Left renal cortex interstitium (tissue), 4 donors: ENCODE measurements at places on chromosomes 6 and 20. TPM values are rescaled to one million over a fixed set of nuclear protein-coding genes. Genes with fewer than 3 reads are reported as not detected.

- DNase-seq: no peak
These were observed 10.9 kb upstream of the GLP1R start for GRCh38 chr6:39037707-39038106.

DNA sequence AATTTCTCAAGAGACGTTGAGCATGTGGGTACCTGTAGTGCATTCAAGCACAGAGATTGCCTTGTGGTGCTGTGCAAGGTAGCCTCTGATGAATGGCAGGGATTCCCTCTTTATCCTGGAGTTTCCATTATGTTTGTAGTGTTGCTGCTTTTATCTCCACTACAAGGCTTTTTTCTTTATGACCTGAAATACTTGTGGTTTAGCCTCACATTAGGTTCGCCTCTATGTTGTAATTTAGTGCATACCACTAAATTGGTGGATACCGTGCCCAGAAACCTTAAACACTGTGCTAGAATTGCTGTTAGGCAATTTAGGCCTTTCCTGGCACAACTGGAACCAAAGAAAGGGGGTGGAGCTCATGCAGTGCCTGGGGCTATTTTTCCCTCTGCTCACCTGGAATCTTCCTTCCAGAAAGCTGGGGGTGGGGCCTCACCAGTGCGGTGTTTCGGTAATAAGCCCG is 76.8 kb downstream of the NCOA7 start:
- peak; percentile 6 for DNase-seq

GRCh38 chr6:43915208-43915869 is 145.3 kb downstream of the VEGFA start:
- no peak for DNase-seq

DNA sequence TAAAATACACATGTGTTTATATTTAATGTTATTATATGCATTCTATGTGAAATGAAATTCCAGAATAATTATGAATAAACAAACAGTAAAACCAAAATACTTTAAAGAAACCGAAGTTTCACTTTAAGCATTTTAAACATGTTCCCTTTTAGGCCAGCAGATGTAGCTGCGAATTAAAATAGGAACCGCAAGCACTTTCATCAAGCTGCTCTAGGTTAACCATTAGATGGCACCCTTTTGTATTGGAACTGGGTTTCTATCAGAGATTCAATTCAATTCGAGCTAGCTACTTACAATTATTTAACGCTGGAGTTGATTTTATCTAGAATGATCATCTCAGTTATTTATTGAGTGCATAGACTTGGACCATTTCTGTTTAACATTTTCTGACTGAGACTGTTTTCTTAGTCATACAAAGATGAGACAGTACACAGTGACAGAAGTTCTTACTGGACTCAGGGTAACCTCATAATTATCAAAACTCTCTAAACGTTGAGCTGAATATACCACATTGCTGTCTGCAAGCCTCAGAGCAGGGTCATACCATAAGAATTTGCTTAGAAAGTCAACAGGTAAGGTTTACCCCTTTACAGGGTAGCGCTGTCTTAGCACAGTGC is 8.5 kb downstream of the TMEM242 start:
- DNase-seq: peak; percentile 51

GRCh38 chr6:1336246-1336843 is 24.4 kb downstream of the FOXQ1 start:
- DNase-seq: no peak

- DNase-seq: no peak
These were observed 76.3 kb downstream of the SLC22A23 start for GRCh38 chr6:3380344-3381232.

GRCh38 chr6:656460-657252 is at the start of gene HUS1B:
Gene HUS1B (minus strand): TSS chr6:657100. CDS start chr6:656944, 156 bp downstream.
- DNase-seq: no peak

DNA sequence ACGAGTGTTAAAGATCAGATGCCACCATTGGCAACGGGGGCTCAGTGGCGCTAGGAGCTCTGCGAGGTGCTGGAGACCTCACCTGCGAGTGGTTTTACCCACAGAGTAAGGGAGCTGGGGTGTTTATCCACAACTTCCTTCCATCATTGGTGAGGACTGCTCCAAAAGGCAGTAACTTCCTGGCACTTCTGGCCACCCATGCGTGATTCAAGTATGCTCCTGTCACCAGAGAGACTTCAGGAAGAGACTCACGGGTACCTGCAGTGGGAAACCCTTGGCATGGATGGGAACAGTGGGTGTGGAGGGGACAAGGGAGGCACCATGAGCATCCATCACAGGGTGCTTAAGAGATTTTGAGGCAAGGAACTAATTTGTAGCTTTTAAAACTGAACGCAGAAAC is 53.2 kb downstream of the RIN2 start:
- no peak for DNase-seq

GRCh38 chr6:158565122-158565429 is 5.2 kb downstream of the TMEM181 start:
- DNase-seq: no peak

DNA sequence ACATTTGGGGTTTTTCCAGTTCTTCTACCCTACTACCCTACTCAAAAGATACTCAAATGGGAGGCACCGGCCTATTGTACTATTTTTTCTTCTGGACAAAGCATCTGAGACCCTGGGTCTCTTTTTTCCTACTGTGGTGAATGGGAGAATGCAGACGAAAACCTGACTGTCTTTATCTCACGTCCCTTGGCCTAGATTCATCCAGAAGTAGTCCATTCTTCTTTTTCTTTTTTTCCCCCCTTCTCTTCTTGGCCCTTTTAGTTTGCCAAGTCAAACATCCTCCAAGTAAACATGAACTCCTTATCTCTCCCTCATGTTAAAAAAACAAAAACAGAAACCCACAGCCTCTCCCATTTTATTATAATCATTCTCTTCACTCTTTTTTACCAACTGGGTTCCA is 8.7 kb upstream of the ILRUN start:
- no peak for DNase-seq

DNA sequence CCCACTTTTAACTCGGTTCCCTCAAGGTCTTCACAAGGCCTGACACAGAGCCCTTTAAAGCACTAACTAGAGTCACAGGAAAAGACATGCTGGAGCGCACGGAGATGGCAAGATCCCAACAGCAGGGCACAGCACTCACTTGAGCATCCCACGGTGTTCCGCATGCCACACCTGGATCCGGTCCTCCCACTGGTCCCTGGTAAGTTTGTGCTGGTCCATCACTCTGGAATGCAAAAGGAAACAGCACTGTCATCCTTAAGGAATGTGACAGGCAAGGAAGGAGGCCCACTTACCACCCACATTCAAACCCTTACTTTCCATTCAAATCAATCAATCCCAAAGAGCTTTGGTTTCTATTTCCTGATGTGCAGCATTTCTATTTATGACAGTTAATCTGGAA is 34.7 kb downstream of the EZR start:
- no peak for DNase-seq

GRCh38 chr20:23613676-23614075 is 8.0 kb upstream of the CST9 start:
- no peak for DNase-seq

EPPIN gene
- 0.65 TPM for polyA plus RNA-seq

DNA sequence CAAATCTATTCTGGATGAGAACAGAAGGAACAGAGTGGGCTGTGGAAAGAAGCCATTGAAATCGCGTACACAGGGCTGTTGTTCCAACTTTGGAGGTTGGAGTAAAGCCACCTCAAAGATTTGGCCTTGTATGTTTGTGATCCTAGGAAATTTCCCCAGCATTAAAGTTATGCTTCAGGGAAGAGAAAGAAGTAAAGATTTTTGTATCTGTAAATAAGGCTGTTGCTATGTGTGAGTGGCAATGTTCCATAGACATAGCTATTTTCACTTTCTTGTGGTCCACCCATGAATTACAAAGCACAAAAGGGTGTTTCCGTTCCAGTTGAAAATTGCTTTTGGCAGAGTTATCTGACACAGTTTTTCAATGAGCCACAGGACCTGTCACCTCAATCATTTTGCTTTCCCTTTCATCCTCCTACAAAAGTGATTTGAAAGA is 321.3 kb downstream of the TFAP2B start:
- no peak for DNase-seq

- no peak for DNase-seq
These were observed 36.0 kb downstream of the KIZ start for GRCh38 chr20:21161926-21162325.

DNA sequence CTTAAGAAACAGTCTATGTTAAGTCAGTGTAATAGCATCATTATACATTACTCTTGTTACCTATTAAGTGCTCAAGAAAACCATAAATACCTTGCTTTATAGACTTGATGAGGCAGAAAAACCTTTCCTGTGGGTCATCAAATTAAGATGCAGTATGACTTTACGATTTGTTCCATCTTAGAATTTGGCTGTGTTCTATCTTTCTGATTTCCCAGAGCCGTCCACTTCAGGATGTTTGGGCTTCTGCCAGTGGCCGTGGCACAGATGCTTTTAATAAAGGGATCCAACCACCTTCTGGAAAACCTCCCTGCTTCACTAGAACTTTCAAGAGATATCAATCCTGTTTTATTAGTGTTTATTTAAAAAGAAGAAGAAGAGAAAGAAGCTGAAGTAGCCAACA is 71.2 kb downstream of the PDE7B start:
- no peak for DNase-seq

GRCh38 chr6:109308018-109308492 is 74.2 kb downstream of the CD164 start:
- no peak for DNase-seq

- DNase-seq: no peak
These were observed 265.9 kb downstream of the BMP7 start for GRCh38 chr20:57000441-57000968.

DAAM2 gene
- polyA plus RNA-seq: 28.7 TPM

WDR27 gene
- 30.8 TPM for polyA plus RNA-seq

NKAIN4 gene
- polyA plus RNA-seq: 25.4 TPM

DNA sequence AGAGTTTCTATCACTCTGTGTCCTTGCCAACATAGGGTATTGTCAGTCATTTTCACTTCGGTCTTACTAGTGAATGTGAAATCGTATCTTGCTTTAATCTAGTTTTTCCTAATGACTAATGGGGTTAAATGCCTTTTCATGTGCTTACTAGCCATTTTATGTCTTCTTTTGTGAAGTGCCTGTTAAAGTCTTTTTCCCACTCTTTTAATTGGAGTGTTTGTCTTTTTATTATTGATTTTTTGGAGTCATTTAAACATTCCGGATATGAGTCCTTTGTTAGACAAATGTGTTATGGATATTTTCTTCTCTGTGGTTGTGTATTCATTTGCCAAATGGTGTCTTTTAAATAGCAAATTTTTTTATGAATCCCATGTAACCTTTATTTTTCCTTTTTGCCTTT is 194.6 kb downstream of the CDH26 start:
- DNase-seq: no peak

BPIFA3 gene
- not detected for polyA plus RNA-seq

GRCh38 chr6:38480036-38480435 is 159.7 kb downstream of the BTBD9 start:
- no peak for DNase-seq

DNA sequence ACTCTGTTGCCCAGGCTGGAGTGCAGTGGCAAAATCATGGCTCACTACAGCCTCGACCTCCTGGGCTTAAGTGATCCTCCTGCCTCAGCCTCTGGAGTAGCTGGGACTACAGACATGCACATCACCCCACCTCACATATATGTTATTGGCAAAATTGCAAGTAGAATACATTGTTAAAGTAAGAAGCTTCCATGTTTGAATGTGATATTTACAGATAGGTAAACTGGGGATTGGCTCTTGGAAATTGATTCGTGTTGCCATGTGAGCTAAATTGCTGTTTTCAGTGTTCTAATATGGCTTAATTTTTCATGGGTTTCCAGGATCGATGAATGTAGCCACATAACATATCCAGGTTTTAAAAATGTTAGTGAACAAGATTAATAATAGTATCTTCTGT is 149.0 kb upstream of the ZNF217 start:
- DNase-seq: no peak

- DNase-seq: no peak
These were observed at the start of gene JPH2 for GRCh38 chr20:44187054-44187771. Gene JPH2 (minus strand): TSS chr20:44187188. CDS start chr20:44186705, 483 bp downstream.

DNA sequence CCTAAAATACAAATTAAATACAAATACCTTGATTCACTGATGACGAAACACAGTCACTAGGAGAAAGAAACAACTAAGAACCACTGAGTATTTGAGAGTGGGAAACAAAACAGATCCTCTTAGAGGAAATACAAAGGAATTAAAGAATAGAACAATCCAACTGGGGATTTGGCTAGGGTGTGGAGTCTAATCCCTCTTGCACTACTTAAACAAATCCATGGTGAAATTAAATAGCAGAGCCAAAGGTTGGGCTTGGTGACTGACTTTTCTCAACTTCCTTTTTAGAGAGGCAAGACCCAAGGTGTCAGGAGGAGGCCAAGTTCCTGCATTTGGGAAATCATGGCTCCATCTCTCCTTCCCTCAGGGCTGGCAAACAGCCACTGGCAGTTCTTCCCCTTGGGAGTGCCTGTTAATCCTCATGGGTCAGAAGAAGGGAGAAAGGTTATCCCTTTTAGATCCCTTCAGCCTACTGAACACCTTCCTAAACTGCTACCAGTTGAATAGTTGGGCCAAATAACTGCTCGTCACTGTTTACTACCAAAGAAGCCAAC is 101.2 kb upstream of the TRAF3IP2 start:
- no peak for DNase-seq

DNA sequence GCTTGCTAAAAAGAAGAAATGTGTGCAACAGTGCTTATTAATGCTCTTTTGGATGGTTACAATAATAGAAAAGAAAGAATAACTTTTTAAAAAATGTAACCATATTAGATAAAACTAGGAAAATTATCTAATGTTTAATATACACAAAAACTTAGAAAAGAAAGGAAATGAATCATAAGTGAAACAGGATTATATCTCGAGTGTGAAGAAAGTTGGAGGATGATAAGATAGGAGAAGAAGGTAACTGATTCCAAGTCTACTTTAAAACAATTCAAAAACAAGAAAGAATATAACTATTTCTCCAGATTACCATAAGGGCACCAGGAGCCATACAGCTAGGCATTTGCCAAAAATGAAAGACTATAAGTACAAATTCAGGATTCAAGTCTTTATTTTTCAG is 73.0 kb downstream of the PHIP start:
- no peak for DNase-seq

ADGRG6 gene
- polyA plus RNA-seq: 28.3 TPM

SERINC3 gene
- 65.8 TPM for polyA plus RNA-seq

TRAPPC3L gene
- 0.32 TPM for polyA plus RNA-seq

- no peak for DNase-seq
These were observed 138.0 kb downstream of the NFATC2 start for GRCh38 chr20:51404297-51405060.

DNA sequence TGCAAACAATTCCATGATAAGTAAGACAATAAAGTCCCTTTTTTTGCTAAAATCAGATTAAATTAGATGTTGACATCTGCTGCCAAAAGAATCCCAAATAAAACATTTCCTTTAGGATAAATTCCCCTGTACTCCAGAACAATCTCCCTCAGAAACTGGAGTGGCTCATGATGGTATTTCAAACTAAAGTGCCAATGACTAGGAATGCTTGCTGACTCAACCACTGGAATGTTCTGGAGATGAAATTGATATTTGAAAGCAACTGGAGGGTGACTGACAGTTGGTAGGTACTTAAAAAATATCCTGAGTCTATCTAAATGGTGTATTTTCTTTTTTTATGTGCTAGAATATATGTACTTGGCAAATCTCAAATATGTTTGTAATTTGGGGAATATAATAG is 350.1 kb upstream of the TSHZ2 start:
- DNase-seq: no peak
